ENCODE measurements at places on chromosomes 11 and 22.

DNA sequence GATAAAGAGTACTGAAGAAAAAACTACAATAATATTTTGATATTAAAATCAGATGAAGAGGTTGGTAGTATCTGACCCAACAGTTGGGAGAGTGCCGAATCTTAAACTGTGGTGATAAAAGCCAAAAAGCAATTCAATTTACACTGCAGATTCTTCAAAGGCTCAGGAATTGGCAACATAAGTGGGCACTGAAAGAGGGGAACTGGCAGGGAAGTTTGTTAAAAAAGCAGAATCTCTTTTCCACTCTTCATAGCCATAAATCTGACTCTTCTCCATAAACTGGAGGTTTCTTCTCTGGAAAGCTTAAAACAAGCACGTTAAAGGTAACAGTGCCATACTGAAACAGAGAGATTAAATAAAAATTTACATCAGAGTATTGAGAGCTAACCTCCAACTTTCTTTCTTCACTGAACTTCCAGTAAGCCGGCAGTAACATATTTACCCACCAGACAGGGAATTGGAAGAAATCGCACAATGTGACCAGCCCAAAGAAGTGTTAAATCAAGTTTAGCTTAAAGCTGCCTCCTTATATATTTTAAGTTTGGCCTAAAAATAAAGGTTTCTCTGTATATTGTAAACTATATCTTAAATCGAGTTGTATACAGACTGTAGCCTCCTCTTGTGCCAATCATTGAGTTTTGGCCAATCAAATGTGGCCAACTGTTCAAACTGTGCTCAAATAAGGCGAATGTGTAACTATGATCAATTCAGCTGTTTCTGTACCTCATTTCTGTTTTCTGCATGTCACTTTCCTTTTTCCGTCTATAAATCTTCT is 358.3 kb downstream of the NXPE2 start:
- no peak for DNase-seq

GRCh38 chr22:36881504-36882245 is 20.9 kb downstream of the NCF4 start:
- DNase-seq: no peak

- DNase-seq: no peak
Observed at GRCh38 chr11:65810046-65810868, 23.4 kb downstream of the OVOL1 start.

- DNase-seq: no peak
Observed at GRCh38 chr22:27499121-27499520, 302.4 kb downstream of the MN1 start.

- no peak for DNase-seq
Observed at GRCh38 chr22:21043860-21044535, 1.7 kb upstream of the LRRC74B start.

GRCh38 chr11:19398772-19399527 is 158.2 kb upstream of the E2F8 start:
- no peak for DNase-seq

DNA sequence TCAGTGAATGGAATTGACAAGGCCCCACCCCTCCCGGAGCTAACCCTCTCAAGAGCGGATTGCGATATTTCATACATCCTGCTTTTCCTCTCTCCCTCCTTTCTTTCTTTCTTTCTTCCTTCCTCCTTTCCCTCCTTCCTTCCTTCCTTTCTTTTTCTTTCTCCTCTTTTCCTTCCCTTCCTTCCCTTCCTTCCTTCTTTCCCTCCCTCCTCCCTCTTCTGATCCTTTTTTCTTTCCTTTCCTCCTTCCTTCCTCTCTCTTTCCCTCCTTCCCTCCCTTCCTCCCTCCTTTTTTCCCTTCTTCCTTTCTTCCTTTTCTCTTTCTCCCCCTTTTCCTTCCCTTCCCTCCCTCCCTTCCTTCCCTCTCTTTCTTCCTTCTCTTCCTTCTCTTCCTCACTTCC is 15.0 kb upstream of the MN1 start:
- DNase-seq: no peak

GRCh38 chr11:92393218-92393617 is 168.6 kb downstream of the FAT3 start:
- DNase-seq: no peak

DNA sequence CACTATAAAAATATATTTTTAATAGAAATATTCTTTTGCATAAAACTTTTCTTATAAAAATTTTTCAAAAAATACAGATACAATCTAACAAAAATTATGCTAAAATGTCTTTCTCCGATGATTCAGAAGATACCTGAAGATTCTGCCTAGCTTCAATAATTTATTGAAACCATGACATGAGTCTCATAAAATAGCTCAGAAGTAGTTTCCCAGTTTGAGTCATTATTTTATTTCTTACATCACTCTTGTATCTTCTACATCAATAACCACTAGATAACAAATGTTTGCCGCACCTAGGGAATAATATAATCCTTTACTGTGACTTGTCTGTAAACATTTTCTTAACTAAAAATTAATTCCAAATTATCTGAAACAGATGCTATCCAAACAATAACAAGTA is 158.6 kb downstream of the FCHSD2 start:
- no peak for DNase-seq

- DNase-seq: no peak
Observed at GRCh38 chr22:37514526-37515051, 4.6 kb downstream of the CARD10 start.

- DNase-seq: no peak
Observed at GRCh38 chr11:18203723-18204122, 31.1 kb downstream of the MRGPRX4 start.

DNA sequence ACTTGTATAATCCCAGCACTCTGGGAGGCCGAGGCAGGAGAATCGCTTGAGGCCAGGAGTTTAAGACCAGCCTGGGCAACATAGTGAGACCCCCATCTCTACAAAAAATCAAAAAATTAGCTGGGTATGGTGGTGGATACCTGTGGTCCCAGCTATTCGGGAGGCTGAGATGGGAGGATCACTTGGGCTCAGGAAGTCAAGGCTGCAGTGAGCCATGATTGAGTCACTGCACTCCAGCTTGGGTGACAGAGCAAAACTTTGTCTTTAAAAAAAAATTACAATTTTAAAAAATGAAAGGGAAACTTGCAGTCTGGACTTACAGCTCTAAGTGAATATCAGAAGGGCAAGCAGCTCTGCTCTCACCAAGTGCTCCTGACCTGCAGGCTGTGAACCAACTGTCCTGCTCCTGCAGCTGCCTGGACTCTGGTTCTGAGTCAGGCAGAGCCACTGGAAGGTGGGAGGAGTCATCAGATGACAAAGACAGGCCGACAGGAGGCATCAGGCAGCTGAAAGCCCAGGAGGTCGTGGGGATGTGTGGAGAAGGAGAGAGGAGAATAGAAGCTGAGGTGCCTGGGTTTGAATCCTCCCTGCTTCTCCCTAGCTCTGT is 9.6 kb downstream of the SMTNL1 start:
- DNase-seq: no peak

- DNase-seq: no peak
Observed at GRCh38 chr11:130189492-130190210, 30.1 kb downstream of the ST14 start.

- no peak for DNase-seq
Observed at GRCh38 chr11:17012712-17013547, 1.3 kb downstream of the PLEKHA7 start.

- no peak for DNase-seq
Observed at GRCh38 chr22:38935023-38935422, 22.4 kb upstream of the APOBEC3A start.

DNA sequence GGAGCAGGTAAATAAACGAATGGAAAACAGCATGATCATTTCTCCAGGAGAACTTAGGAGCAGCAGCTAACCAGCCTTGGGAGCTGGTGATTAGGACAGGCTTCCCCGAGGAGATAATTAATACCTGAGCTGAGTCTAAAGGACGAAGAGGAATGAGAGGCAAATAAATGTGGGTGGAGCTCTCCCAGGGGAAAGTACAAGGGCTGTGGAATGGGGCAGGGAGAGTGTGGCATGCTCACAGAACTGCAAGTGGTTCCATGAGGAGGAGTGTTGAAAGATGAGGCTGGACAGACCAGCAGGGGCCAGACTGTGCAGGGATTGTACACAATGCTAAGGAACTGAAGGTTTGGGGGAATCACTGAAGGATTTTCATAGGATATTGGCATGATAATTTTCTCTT is 14.2 kb upstream of the TLCD5 start:
- DNase-seq: no peak

DNA sequence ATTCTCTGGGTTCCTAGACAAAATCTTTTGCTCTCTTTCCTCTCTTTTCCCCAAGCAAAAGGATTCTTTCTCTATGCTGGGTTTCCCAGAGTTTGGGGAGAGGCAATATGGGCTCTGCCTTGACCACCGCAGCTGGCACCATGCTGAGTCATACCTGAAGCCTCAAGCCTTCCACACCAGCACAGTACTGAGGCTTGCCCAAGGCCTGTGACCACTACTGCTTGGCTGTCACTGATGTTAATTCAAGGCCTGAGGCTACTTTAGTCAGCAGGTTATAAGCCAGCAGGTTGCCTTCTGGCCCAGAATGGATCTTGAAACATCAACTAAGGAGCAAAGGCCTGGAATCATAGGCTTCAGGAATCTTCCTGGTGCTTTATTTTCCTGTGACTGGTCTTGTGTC is 185.3 kb downstream of the DYNC2H1 start:
- DNase-seq: no peak
